ENCODE measurements at places on chromosomes 16 and 17.
A peak's percentile ranks its signal among the peaks of the same experiment; 100 is the strongest.

DNA sequence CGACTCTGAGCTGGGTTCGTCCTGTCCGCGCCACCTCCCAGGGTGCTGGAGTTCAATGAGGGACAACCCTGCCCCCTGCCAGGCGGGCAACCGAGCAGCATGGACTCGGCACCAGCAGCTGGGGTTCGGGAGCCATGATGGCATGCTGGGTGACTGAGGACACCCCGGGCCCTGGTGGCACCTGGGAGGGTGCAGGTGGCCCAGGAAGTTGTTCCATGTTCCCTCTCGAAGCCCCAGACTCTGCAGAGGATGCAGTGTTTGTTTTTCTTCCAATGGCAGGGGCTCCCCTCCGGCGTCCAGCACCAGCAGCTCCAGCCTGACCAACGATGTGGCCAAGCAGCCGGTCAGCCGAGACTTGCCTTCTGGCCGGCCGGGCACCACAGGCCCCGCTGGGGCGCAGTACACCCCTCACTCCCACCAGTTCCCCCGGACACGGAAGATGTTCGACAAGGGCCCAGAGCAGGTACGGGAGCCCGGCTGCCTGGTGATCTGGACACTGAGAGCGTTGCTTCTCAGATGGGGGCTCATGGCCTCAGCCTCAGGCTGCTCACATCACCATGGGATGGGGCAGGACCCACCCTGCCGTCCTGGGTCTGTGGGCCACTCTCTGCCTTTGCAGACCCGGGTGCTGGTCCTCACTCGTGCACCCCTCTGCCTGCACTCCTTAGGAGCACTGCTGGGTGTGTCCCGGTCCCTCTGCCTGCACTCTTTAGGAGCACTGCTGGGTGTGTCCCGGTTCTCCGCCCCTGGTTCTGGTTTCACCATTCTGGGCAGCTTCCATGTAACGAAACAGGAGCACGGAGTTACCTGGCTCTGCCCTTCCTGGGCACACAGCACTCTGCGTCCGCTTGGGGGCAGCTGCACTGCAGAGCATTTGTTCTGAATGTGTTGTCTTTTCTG lies 68.2 kb upstream of the CHMP6 start:
- DNase-seq, result no peak

DNA sequence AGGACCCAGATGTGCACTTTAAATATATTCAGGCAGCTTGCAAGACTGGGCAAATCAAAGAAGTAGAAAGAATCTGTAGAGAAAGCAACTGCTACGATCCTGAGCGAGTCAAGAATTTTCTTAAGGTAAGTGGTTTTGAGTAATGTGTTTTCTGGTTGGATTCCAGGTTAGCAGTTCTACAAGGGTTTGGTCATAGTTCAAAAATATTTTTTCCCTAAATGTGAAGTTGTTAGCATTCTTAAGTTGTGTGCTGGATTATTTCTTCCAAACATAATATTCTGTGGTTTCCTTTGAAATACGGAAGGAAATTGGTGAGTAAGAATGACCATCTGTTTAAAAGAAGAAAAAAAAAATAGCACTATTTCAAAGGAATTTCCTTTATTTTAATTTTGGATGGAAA lies 38.4 kb downstream of the PTRH2 start:
- DNase-seq, result peak; percentile 60

- no peak for DNase-seq
Observed at GRCh38 chr17:44362949-44363612, 572 bp downstream of the FAM171A2 start.

- DNase-seq, result no peak
Observed at GRCh38 chr17:66523378-66524200, 221.2 kb downstream of the PRKCA start.

- no peak for DNase-seq
Observed at GRCh38 chr16:26651464-26651863, 415.3 kb upstream of the C16orf82 start.

GRCh38 chr16:11401161-11402050 lies 56.1 kb downstream of the RMI2 start:
- DNase-seq, result no peak

DNA sequence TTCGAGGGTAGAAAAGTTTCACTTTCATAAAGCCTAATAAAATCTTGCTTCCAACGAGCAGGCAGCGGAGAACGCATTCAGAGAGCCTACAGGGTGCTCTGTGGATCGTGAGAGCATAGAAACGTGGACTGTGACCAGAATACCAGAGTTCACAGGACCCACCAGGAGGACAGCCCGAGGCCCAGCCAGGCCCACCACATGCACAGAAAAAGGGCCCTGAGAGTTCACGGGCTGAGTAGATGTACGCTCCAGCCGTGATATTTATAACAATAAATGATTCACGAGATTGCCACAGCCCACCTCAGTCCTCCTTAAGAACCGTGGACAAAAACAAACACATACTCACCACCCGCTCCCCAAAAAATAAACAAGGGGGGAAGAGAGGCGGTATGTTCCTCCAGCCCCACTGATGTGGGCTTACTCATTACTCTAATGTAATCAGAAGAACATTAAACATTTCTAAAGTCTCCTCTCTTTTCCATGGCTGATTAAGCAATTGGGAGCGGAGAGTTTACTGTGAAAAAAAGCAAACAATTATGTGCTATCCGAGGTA lies 207.2 kb downstream of the C16orf78 start:
- no peak for DNase-seq

- no peak for DNase-seq
Observed at GRCh38 chr16:73025151-73025855, 22.6 kb downstream of the ZFHX3 start.

GRCh38 chr16:70410734-70411133 lies 28.2 kb downstream of the ST3GAL2 start:
- DNase-seq, result no peak

DNA sequence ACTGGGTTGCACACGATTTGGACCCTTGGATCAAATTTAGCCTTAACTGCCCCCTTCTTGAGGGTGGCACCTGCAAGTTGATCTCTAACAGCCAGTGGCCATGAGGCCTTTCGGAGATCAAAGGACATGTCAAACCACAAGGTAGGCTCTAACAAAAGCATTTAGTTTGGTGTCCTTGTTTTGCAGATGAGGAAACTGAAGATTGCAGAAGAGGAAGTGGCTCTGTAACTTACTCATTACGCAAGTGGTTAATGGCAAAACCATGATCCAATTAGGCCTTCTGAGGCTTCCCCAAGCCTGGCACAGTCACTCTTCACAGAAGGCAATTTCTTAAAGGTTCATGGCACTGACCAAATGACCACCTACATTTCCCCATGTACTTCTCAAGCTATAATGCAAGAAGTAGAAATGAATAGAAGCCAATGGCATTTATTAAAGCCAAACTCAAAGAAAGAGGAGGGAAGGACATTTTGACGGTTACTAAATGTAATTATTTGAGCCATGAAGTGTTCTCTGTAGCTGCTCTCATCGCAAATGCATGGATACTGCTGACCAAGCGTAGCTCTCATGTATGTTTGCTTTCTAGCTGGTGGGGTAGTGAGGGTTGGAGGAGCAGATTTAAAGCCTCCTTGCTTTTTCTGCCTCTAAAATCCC lies 32.8 kb upstream of the ABCC12 start:
- no peak for DNase-seq

- DNase-seq, result no peak
Observed at GRCh38 chr16:56814537-56815432, 50.2 kb upstream of the SLC12A3 start.

DNA sequence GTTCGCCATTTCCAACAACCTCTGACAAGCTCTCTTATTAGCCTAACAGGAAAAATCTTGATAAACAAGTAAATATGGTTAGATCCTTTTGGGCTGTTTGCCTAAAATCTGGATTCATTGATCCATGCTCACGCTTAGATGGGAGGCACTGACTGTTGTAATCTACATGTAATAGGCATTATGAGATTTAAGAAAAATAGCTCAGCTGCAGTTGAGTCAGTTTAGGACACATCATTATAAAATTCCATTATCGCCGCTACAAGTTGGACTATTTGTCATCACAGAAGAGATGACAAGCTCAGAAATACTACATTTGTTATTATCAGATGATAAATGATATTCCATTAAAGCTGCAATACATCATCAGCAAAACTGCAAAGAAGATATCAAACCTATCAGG lies 524.0 kb downstream of the TOX3 start:
- no peak for DNase-seq

DNA sequence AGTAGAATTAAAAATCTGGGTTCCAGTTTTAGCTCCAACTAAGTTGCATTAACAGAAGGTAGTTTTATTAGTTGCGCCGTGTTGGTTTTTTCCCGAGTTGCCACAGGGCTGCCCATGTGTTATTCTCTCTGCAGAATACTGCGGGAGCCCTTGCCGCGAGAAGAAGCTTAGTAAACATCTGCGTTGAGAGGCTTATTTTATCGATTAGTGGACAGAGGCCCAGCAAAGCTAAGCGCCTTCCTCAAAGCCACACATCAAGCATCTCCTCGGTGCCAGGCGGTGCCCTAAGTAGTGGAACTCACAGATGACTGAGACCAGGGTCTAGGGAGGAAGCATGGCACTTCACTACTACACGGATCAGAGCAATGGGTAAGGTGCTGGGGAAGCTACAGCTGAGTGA lies 212.3 kb upstream of the IRX5 start:
- no peak for DNase-seq

All from amniotic stem cell (primary cell).